ENCODE measurements at places on chromosomes 2 and 18. TPM values are rescaled to one million over a fixed set of nuclear protein-coding genes. Genes with fewer than 3 reads are reported as not detected.

- no peak for DNase-seq
Observed at GRCh38 chr2:204072443-204073324, 136.1 kb downstream of the ICOS start.

GRCh38 chr2:288758-289361 lies 969 bp upstream of the ALKAL2 start:
- DNase-seq: no peak

DNA sequence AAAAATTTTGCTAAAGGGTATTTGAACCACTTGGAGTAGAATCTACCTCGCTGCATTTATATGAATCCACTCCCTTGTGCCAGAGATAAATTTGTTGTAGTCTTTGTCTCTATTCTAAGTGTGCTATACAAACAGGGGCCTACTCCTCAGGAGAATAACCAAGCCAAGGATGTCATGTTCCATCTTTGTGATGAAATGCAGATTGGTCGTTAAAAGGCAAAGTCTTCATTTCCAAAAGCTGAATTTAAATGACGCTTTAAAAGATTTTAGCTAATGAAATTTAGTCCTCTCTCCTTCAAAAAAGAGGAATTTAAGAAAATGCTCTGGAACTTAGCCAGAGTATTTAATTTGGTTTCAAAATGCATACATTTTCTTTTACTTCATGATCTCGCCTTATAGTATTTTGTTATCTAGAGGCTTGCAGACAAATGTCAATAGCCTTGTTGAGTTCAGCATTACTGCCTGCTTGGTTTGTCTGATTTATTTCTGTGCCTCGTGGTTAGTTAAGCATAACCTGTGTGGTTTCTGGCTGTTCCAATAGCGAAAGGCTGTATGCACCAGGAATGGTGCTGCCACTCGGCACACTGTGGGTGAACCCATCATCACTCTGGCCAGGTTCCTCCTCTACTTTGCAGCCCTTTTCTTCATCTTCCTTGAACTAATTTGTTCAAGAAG lies 417.6 kb downstream of the ZNF521 start:
- no peak for DNase-seq

DNA sequence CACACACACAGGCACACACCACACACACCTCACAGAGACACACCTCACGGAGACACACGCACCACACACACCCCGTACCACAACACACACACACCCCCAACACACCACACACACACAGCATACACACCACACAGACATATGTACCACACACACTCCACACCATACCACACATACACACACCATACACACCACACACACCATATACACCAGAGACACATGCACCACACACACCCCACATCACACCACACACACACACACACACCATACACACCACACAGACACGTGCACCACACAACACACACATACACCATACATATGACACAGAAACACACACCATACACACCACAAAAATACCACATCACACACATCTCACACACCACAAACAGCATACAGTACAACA lies 850.7 kb downstream of the RNF144A start:
- no peak for DNase-seq

DNA sequence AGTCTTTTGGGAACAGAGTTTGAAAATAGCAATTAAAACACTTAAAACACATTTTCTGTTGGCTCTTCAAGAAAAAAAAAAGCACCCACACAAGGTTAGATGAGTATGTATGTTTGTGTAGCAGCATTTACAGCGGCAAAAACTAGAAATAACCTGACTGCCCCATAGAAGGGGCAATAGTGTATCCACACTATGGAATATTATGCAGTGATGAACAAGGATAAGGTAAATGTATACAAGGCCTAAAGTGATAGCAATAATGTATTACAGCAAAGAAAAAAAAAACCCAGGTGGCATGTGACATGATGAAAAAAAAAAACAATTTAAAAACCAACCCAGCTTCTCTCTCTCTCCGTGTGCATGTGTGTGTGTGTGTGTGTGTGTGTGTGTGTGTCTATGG lies 34.8 kb downstream of the POLR1A start:
- DNase-seq: no peak

GRCh38 chr2:120319123-120319522 lies 26.8 kb upstream of the INHBB start:
- DNase-seq: no peak

GRCh38 chr2:85607268-85608215 lies 4.3 kb downstream of the C2orf68 start:
- DNase-seq: no peak

- DNase-seq: no peak
Observed at GRCh38 chr18:45843019-45843418, 17.5 kb downstream of the SIGLEC15 start.

Gene SLC30A3
- total RNA-seq: 0.16 TPM

Gene HNMT
- 15.3 TPM for total RNA-seq

Gene INHBB
- total RNA-seq: 7.1 TPM

All from astrocyte (in vitro differentiated cells and primary cell).